Activated T-helper 2 cell treated with anti-CD3 and anti-CD28 coated beads, Interferon-gamma antibody, Interleukin-2, Interleukin-4, amounts not matched to agents 10 μg/mL and 5 μg/mL and 100 μg/mL, durations not matched to agents 14 hours and 24 hours and 36 hours (primary cell): ENCODE measurements at places on chromosomes 16 and 17. TPM values are rescaled to one million over a fixed set of nuclear protein-coding genes. Genes with fewer than 3 reads are reported as not detected.

The RCVRN gene
- total RNA-seq, result not detected in 2 replicates

The KIFC3 gene
- 0.16 and 0.52 TPM in 2 replicates for total RNA-seq

The SPATA20 gene
- 30.5 and 31.0 TPM in 2 replicates for total RNA-seq

The SPATA33 gene
- 15.5 and 16.6 TPM in 2 replicates for total RNA-seq

GRCh38 chr17:28191018-28191417, 128.0 kb upstream of the TMEM97 start:
- no peak for DNase-seq

DNA sequence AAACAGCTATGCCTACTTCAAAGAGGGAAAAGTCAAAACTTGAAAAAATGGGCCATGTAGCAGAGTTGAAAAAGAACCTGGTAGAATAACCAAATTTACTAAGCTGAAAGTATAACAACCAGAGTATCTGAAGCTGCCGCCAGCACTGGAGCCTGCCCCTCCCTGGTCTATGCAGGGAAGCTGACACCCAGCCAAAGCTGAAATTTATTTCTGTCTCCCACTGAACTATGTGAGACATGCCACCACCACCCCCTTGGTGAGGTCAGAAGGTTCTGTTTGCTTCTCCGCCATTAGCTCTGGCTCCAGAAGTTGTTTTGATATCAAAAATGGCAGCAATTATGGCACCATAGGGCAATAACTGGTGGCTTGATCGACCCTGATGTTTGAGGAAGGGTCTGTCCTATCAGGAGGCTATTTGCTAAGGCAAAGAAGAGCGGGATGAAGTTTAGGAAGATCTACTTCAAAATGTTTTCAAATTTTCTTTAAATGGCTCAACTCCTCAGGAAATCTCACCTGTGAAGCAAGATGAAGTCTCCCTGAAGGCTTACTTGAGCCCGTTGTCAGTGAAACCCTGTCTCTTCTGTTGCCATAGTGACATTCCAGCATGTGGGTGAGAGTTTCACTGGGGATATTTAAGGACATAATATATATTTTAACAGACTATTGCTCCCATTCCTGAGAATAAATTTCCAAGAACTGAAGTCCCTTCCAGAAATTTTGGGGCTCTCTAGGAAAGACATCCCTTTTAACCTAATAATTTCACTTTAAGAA, 122.0 kb downstream of the COPRS start:
- no peak for DNase-seq

- no peak for DNase-seq
Observed at GRCh38 chr17:58507123-58507634, 7.3 kb downstream of the MTMR4 start.

GRCh38 chr16:55001931-55002330, 71.3 kb downstream of the IRX5 start:
- DNase-seq, result no peak

DNA sequence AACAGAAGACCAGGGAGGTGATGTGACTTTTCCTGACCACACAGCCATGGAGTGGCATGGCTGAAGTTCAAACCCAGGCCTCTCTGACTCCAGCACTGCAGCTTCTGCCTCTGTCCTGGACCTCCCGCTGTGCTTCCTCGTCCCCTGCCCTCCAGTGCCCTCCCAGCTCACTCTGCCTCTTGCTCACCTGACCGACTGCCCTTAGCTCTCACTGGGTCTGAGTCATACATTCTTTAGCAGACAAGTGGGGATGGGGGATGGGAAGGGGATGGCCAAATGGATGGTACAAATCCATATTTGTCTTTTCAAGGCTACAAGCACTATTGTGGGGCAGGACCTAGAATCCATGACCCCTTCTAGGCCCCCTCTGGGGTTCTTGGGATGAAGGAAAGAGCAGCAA, 33.0 kb downstream of the PITPNM3 start:
- DNase-seq, result no peak

- no peak for DNase-seq
Observed at GRCh38 chr16:85498607-85499006, 114.5 kb upstream of the GSE1 start.

GRCh38 chr17:82782657-82783207, 30.9 kb downstream of the TBCD start:
- DNase-seq, result no peak

DNA sequence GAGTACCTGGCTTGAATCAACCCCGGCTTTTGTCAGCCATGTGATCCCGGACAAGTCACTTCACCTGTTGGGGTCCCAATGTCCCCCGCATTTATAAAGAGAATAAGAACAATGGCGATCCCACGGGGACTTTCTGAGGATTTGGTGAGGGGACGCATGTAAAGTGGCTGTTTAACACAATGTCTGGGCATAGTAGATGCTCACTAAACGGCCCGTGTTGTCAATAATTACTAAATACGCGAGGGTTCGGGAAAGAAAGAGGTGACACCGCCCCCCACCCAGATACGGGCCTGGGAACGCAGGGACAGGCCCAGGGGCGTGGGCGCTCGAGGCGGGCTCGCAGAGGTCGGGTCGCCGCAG, 1.8 kb downstream of the SYNGR3 start:
- DNase-seq, result no peak

DNA sequence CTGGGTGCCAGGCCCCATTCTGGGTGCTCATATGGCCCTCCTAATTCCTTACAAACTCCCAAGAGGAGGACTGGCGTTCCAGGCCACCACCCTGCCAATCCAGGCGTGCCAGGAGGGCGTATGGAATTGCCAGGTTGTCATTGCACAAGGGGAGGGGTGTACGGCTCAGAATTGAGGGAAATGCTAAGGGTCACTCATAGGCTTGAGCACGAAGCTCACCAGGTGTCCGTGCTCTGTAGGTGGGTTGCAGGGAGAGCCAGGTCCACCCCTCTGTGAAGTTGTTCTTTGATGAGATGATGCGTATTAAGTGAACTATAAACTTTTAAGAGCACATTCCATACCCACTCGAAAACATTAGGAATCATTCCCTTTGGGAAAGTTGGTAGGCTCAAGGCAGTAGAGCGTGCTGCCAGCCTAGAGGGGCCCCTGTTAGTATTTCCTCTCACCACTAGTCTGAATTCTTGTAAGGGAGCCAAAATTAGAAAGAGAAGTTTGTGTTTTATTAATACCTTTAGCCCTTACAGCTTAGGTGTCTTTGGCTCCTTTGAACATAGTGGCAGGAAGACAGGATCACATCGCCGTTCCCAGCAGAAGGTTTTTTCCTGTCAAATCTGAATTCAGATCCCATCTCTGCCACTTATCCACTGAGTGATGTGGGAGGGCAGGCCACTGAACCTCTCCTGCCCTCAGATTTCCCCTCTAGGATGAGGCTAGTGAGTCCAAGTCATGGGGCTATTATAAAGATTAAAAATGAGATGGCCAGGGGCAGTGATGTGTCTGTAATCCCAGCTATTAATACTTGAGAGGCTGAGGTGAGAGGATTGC, 38.7 kb upstream of the NFAT5 start:
- DNase-seq, result no peak

DNA sequence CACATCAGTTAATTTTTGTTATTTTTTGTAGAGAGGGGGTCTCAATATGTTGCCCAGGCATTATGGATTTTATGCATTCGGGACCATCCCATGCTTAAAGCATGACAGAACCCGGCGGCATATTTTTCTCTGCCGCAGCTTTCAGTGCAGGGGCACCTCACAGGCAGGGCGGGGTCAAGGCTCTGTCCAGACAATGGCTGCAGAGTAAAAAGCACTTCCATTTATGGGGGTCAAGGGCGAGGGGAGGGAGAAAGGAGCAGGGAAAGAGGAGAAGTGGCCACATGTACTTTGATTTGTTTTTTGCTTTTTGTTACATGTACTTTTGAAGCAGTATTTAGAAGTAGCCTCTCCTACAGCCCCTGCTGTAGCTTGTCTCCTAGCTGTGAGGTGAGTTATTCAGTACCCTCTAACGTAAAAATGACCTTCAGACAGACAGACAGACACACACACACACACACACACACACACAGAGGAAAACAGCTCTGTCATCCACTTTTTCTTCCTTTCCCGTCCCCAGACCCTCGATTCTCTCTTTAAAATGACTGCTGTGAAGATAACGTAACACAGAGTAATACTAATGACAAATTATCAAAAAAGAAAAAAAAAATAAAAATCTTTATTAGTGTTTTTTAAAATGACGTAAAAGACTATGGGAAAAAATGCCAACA, 856 bp upstream of the SCPEP1 start:
- DNase-seq, result no peak

DNA sequence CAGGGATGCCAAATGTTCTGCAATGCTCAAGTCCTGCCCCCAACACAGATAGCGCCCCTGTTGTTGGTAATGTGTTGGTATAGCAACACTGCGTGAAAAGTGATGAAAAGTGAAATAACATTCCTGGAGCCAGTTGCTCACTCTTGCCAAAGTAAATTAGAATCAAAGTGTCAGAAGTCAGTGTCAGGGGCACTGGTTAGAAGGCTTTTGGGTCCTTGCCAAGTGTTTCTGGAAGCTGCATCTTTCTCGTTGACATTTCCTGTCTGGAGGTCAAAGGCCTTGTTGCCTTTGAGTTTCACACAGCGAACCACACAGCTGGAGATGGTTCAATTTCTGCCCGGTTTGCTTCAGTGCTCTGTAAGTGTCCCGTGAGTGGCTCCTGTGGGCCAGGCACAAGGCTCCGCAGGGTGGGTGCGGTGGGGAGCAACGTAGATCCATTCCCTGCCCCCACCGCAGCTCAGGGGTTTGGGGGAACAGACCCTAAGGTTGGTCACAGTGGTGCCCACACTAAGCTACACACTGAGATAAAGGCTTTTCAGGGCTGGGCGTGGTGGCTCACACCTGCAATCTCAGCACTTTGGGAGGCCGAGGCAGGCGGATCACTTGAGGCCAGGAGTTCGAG, 3.6 kb upstream of the SLC16A5 start:
- no peak for DNase-seq

DNA sequence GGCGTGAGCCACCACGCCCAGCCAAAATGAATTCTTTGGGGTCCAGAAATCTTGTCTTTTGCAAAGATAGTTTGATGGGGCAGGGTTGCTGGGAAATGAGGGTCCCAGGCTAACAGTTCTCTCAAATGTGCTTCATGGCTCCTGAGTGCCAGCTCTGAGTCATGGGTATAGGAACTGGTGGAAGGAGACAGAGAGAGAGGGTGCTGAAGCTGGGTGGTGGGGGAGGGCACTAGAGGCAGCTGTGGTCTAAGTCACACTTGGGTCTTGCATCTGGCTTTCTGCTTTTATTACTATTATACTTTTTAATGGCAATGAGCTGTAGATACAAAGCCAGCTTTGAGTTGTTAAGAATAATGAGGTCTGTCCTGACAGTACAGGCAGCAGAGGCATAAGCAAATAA, 54.6 kb downstream of the PRKCA start:
- no peak for DNase-seq

DNA sequence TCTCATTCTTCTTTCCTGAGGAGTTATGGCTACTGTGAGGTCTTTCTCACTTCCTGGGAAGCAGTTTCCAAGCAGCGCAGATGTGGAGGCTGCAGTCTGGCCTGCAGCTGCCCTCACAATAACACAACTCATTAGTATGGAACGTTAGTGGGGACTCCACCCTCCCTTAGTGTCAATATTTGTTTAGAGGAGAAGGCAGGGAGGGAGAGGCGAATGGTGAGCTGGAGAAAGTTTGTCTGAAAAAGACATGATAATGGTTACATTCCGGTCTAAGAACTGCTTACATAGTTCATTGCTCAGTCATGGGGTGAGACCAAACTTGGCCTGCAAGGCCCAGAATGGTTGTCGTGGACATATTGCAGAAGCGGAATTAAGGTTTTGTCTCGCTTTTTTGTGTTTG, 170.2 kb downstream of the HS3ST3B1 start:
- no peak for DNase-seq

DNA sequence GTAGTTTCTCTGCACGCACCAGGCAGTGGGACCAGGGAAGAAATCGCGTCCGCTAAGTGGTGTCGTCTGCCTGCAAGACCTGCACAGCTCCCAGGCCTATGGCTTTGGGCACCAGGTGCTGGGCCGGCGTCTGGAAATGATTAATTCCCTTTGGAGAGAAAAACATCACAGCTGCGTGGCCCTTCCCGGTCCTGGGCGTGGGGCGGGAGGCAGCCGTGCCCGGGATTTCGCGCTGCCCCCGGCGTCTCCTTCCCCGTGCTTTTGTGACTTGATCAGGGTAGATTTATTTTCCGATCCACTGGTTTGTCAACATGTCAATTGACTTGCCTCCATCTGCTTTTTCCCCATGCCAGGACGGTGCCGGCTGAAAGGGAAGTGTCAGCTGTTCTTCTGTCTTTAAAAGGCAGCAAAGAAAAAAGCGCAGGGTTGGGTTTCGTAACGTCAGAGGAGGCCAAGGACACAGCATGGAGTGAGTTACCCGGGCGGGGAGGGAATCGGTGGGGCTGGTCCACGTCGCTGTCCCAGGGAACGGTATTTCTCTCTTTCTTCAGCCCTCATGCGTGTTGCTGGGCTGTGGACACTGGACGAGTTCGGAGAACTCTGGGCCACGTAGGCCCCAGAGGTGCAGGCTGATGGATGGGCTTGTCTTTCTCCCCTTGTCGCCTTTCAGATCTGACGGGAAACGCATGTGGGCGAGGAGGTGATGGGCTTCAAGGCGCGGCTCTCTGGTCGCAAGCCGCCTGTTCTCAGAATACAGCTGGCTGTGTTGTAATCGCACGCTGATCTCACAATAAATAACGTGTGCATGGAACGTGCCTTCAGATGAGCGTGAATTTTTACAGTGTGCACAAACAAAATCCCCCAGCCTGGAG, 188.1 kb upstream of the ZNF469 start:
- no peak for DNase-seq

DNA sequence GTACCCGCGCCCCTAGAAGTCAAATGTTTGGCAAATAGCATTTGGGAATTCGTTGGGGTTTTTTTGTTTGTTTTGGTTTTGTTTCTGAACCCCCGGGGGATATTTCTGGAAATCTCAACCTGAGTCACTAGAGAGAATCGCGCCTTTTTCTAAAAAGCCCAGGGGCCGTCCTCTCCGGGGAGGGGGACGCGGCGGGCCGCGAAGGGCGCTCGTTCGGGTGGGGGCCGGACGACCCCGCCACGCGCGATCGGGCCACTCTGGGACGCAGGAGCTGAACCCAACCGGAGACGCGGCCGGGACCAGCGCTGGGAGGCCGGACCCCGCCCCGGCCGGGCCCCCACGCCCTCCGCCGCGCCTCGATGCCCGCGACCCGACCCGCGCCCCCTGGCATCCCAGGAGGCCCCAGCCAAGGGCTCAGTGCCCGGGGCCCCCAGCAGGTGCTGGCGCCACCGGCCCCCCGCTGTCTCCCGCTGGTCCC, 302 bp downstream of the LITAF start:
- DNase-seq, result peak; percentile 14
